ENCODE measurements at places on chromosomes 6 and 20.

GRCh38 chr6:133548423-133549159, 307.4 kb downstream of the EYA4 start:
- no peak for DNase-seq

- no peak for DNase-seq
These were observed 52.0 kb upstream of the KIF13A start for GRCh38 chr6:18039481-18039880.

DNA sequence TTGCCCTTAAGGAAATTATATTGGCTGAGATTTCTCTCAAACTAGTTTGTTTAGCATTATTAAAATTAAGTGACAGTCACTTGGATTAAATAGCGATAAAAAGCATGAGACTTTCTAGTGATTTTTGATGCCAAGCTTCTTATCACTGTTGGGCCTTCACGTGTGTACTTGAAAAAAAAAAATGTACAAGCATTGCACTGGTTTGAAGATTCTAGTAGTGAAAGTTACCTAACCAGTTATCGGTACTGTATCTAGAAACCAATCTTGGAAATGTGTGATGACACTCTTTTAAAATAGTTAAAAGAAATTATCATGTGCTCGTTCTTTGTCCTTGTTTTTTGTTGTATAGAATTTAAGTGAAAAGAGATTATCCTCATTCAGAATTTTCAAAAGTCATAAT, 102.1 kb downstream of the SCAF8 start:
- no peak for DNase-seq

DNA sequence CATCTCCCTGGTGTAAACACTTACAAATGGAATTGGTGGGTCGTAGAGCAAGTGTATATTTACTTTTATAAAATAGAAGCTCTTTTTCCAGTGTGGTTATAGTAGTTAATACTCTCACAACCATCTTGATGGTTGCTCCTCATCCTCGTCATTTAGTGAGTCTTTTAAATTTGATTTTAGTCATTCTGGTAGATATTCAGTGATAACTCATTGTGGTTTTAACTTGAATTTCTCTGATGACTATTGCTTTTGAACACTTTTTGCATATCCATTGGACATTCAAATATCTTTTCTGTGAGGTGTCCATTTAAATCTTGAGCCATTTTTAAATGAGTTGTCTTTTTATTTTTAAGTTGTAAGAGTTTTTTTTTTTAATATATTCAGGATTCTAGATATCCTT, 189.2 kb upstream of the PHACTR1 start:
- DNase-seq: no peak

DNA sequence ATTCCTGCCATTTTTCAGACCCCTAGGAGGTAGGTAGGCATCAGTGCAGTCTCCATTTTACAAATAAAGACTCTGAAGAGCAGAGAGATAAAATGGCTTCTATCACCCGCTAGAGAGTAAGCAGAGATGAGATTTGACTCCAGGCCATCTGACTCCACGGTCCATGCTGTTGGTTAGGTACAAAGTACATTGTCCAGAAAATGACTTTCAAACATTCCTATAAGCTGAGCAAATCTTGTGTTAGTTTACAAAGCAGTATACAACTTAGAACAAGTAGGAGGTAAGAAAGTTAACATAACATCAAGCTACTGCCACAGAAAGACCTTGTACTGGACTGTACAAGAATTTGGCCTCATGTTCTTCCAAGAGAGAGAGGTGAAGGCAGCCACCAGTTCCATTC, 14.9 kb downstream of the BTN1A1 start:
- DNase-seq: no peak

Data from GM12891 (cell line).